ENCODE measurements at places on chromosomes 2 and 18.

DNA sequence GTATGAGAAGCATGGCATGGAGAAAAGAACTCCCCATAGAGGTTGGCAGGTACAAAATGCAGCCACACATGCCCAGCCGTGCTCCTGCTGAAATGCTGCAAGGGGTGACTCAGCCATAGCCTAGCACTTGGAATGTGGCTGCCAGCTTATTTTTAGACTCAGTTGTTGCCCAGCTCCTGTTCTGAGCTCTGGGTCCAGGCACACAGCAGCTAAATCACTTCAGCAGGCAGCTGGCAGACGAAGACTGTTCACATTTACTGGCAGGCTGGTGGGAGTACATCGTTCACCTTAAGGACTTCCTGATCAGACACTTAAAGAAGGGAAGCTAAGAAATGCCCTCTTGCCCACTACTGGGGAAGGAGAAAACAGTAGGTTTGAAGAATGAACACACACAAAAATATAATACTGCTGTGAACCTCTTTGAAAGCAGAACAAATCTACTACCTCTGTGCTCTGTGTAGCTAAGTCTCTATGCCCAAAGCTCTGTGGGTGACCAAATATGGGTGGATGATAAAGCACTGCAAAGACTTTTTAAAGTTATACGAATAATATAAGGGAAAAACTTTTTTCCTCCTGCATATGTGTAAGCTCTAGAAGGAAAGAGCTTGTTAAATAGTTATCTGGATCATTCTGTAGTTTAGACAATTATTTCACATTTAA lies 146.1 kb downstream of the LNPK start:
- peaks cover 9% of the 10 kb centered on the region for H3K27me3 ChIP-seq
- no peaks in the 10 kb centered on the region for H3K4me1 ChIP-seq
- DNase-seq = no peak
- no peak overlapping the region for H3K27ac ChIP-seq

GRCh38 chr2:140683658-140684057 lies 1447.2 kb downstream of the LRP1B start:
- no peak for DNase-seq
- no peaks in the 10 kb centered on the region for H3K4me1 ChIP-seq
- H3K4me3 ChIP-seq = no peak overlapping the region

- H3K36me3 ChIP-seq = peaks cover 32% of the 10 kb centered on the region
- H3K4me1 ChIP-seq = peaks cover 34% of the 10 kb centered on the region
- H3K27ac ChIP-seq = peak overlapping the region; percentile 16
- DNase-seq = no peak
- no peaks in the 10 kb centered on the region for H3K27me3 ChIP-seq
- H3K4me3 ChIP-seq = no peak overlapping the region
These were observed 50.8 kb upstream of the PEX13 start for GRCh38 chr2:60966507-60967405.

- H3K27ac ChIP-seq = no peak overlapping the region
- H3K36me3 ChIP-seq = no peaks in the 10 kb centered on the region
These were observed 19.1 kb downstream of the PARD6G start for GRCh38 chr18:80228051-80228848.

- H3K27me3 ChIP-seq = peaks cover 23% of the 10 kb centered on the region
- H3K27ac ChIP-seq = peak overlapping the region; percentile 95
- peaks cover 36% of the 10 kb centered on the region for H3K4me1 ChIP-seq
These were observed 1.1 kb upstream of the CXCR4 start for GRCh38 chr2:136118819-136119716.

DNA sequence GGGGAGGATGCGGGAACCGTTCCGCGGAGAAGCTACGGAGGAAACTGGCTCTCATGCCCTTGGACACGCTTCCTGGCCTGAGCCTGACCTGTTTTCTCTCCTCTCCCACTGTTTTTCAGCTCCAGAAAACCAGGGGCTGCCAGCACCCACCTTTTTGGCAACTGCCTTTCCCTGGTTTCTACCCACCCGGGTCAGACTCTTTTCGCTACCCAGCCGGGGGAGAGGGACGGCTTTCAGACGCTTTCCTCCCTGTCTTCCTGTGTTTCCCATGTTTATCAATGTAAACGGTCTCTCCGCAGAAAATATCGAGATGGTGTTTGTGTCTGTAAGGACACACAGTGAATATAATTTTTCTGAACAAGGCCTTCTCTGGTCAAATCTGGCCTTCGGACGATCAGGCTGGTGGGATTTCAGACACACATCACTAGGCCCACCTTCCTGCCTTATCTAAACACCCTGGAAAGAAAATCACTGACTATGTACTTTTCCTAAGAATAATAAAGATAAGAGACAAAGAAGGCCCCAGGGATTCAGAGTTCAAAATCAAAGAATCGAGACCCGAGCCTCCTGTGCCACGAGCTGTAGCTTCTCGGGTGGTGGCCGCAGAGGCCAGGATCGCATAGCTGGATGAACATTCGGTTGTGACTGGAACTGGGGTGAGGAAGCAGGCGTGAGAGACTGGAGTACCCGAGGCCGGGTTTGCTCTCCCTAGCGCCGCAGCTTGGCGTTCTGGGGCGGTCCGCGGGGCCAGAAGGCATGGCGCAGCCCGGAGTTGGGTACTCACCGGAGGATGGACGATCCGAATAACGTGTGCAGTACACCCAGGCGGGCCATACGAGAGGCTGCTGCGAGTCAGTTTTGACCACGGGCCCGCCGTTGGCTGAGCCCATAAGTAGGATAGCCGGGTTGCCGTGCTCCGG lies 1.7 kb downstream of the EN1 start:
- H3K27me3 ChIP-seq = peaks cover 87% of the 10 kb centered on the region
- peak overlapping the region; percentile 49 for H3K27ac ChIP-seq
- H3K4me3 ChIP-seq = peak overlapping the region; percentile 7
- no peak for DNase-seq

DNA sequence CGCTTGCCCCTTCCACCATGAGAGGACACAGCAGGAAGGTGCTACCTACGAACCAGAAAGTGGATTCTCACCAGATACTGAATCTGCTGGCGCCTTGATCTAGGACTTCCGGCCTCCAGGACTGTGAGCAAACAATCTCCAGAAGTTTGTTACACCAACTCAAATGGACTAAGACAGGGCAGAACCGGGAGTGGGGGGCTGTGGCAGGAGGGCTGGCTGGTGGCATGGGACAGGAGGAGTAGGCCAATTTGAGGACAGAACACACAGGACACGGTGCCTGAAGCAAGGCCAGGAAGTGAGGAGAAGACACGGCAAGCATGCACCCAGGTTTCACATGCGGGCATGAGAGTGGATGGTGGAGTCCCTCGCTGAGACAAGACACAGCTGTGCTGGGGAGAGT lies 40.1 kb downstream of the CRACDL start:
- no peak overlapping the region for H3K4me3 ChIP-seq
- H3K4me1 ChIP-seq = peaks cover 2% of the 10 kb centered on the region
- DNase-seq = peak; percentile 35
- H3K36me3 ChIP-seq = no peaks in the 10 kb centered on the region
- peaks cover 23% of the 10 kb centered on the region for H3K27me3 ChIP-seq

DNA sequence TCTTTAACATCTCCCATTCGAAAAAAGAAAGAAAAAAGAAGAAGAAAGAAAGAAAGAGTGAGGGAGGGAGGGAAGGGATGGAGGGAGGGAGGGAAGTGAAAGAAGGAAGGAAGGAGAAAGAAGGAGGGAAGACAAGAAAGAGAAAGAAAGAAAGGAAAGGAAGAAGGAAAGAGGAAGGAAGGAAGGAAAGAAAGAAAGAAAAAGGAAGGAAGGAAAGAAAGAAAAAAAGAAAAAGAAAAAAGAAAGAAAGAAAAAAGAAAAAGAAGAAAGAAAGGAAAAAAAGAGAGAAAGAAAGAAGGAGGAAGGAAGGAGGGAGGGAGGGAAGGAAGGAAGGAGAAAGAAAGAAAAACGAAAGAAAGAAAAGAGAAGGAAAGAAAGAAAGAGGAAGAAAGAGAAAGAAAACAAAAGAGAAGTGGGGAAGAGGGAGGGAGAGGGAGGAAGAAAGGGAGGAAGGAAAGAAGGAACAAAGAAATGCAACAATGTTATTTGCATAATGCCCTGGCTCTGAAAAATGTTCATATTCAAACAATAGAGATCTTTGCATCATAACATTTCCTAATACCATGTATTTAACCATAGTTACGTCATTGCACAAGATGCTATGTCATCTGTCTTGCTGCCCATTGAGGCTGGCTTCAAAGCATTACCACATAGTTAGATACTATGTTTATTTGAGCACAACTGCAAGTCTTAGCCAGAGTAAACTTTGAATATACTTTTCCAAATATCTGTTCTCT lies 550.6 kb downstream of the DSC3 start:
- no peak overlapping the region for H3K27ac ChIP-seq
- no peak overlapping the region for H3K4me3 ChIP-seq
- DNase-seq = no peak
- no peaks in the 10 kb centered on the region for H3K4me1 ChIP-seq
- H3K36me3 ChIP-seq = no peaks in the 10 kb centered on the region
- no peaks in the 10 kb centered on the region for H3K27me3 ChIP-seq

- DNase-seq = no peak
- no peak overlapping the region for H3K27ac ChIP-seq
- H3K4me3 ChIP-seq = peak overlapping the region; percentile 17
- H3K36me3 ChIP-seq = peaks cover 48% of the 10 kb centered on the region
- H3K4me1 ChIP-seq = peaks cover 70% of the 10 kb centered on the region
These were observed 3.9 kb downstream of the CAB39 start for GRCh38 chr2:230716588-230716987.

DNA sequence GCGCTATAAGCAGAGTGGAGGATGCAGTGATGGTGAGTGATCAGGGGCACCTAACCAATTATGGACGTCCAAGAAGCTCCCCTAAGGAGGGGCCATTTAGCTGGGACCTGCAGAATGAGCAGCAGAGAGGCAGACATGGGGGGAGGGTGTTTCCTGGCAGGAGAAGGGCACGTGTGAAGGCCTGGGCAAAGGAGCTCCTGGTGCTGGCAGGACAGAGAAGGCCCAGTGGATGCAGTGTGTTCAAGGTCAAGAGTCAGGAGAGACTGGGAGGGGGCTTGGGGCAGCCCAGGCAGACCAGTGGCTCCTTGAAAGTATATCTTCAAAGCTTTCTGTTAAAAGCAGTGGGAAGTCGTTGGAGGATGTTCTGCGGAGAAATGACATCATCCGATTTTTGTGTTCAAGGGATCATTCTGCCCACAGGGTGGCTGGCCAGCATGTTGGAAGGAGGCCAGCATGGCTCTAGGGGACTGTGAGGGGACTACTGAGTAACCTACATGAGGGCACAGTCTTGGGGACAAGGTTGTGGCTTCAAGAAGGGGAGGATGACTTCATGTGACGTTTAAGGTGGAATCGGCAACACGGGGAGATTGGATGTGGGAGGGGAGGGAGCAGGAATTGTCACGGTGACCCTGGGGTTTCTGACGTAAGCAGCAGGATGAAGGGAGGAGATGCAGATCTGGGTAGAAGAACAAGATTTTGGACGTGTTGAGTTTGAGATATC lies 9.0 kb upstream of the CIB4 start:
- H3K36me3 ChIP-seq = no peaks in the 10 kb centered on the region
- H3K4me3 ChIP-seq = no peak overlapping the region
- DNase-seq = peak; percentile 28

DNA sequence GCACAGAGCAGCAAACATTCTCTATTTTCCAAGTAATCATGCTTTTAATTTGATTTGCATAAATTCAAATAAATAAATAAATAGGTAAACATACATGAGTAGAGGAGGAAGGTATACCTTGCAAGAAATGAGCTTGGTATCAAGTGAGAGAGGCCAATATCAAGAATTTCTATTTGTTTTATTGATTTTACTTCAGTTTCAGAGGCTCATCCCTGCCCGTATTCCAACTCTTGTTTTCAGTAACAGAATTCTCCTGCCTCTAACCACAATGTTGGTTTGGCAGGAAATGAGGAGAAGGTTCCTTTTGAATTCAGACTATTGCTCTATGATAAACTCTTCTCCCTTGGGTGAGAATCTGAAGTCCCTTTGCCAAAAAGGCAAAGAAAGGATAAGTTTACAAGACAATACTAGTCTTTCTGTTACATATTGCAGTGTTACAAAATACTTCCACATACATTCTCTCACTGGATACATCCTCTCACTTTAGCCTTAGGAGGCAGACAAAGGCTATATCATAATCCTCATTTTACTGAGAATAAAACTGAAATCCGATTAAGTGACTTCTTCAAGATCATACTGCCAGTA lies 68.3 kb upstream of the ZNF397 start:
- H3K27ac ChIP-seq = no peak overlapping the region
- no peak for DNase-seq
- peaks cover 6% of the 10 kb centered on the region for H3K4me1 ChIP-seq
- H3K4me3 ChIP-seq = no peak overlapping the region
- no peaks in the 10 kb centered on the region for H3K36me3 ChIP-seq
- H3K27me3 ChIP-seq = peaks cover 4% of the 10 kb centered on the region

DNA sequence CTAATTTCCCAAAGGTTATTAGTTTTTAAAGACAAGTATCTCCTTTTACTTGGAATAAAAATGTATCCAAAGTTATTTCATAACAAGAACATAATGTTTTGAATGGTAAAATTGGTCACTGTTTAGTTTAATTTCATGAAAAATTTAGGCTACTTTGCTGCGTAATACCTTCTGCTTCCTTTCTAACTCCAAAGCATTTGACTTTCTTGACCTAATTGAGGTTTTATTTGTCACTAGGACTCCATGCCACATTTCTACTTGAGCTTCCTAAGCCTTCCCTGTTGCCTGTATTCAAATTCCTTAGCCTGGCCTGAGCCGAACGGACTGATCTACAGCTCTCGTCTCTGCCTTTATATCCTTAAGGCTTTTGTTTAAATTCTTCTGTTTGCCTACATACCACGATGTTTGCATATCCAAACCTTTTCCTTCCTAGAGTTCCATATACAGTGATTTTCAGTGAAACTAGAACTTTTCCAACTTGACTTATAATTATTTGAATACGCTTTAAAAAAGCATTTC lies 25.1 kb downstream of the ARMC9 start:
- H3K36me3 ChIP-seq = no peaks in the 10 kb centered on the region
- no peaks in the 10 kb centered on the region for H3K27me3 ChIP-seq
- DNase-seq = no peak
- no peak overlapping the region for H3K4me3 ChIP-seq
- H3K27ac ChIP-seq = no peak overlapping the region

GRCh38 chr2:223786943-223787342 lies 50.4 kb downstream of the AP1S3 start:
- H3K27me3 ChIP-seq = no peaks in the 10 kb centered on the region
- H3K36me3 ChIP-seq = peaks cover 12% of the 10 kb centered on the region
- H3K4me3 ChIP-seq = no peak overlapping the region
- DNase-seq = no peak
- peaks cover 3% of the 10 kb centered on the region for H3K4me1 ChIP-seq
- H3K27ac ChIP-seq = no peak overlapping the region

GRCh38 chr2:162232671-162233070 lies 10.6 kb downstream of the FAP start:
- H3K4me1 ChIP-seq = no peaks in the 10 kb centered on the region
- peaks cover 24% of the 10 kb centered on the region for H3K27me3 ChIP-seq
- DNase-seq = no peak

DNA sequence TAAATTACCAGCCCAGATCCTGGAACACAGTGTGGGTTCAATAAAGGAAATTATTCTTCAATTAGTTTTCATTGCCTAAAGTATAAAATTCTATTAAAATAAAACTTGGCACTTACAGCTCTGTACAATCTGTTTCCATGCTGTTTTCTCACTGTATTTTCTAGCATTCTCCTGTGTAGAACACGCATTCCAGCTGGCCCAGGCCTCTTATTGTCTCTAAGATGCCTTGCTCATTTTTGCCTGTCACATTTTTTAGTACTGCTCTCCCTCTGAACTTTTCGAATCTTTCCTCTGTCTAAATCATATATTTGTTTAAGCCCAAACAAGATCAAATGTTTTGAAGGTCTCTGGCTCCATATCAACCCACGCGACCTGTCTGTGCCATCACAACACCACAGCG lies 20.8 kb downstream of the MC2R start:
- no peaks in the 10 kb centered on the region for H3K4me1 ChIP-seq
- DNase-seq = no peak
- H3K4me3 ChIP-seq = no peak overlapping the region
- no peaks in the 10 kb centered on the region for H3K36me3 ChIP-seq
- H3K27me3 ChIP-seq = peaks cover 37% of the 10 kb centered on the region

- no peak overlapping the region for H3K27ac ChIP-seq
- no peaks in the 10 kb centered on the region for H3K4me1 ChIP-seq
- peaks cover 48% of the 10 kb centered on the region for H3K27me3 ChIP-seq
- H3K4me3 ChIP-seq = no peak overlapping the region
These were observed 95.9 kb upstream of the MSH2 start for GRCh38 chr2:47307066-47307465.
